SW480 (cell line): ENCODE measurements at places on chromosomes 11 and 22.

GRCh38 chr11:68942095-68942620 is 38.5 kb downstream of the IGHMBP2 start:
- DNase-seq, result no peak

GRCh38 chr11:34784318-34784841 is 131.8 kb downstream of the APIP start:
- DNase-seq, result no peak

DNA sequence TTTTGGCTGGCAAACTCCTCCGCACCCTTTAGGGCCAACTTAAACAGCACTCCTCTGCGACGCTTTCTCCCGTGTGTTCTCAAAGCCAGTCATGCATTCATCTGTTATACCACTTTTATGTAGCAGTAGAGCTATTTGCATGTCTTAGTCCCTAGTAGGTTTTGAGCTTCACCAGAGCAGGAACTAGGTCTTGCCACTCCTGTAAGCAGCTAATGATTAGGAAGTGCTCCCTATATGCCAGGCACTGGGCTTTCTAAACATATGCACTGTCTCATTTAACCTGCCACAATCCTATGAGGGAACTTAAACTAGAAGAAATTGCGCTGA is 180.8 kb downstream of the DBX1 start:
- no peak for DNase-seq

DNA sequence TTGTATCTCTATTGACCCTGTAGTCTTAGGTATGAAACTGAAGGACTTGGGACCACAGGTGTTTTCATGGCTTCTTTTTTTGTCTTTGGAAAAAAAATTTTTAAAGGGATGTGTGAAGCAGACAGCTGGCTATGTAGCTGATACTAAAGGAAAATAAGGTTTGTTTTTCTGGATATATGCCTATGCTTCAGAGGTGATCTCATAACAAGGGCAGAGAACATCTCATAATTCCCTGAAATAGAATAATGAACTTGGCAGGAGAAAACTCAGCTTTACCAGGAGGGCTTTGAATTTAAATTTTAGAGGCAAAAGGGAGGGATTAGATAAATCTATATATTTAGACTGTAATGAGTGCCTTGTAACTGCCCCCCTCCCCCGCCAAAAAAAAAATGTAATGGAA is 714.9 kb downstream of the OPCML start:
- DNase-seq, result no peak

GRCh38 chr11:32012049-32012448 is 78.8 kb upstream of the RCN1 start:
- DNase-seq, result no peak

DNA sequence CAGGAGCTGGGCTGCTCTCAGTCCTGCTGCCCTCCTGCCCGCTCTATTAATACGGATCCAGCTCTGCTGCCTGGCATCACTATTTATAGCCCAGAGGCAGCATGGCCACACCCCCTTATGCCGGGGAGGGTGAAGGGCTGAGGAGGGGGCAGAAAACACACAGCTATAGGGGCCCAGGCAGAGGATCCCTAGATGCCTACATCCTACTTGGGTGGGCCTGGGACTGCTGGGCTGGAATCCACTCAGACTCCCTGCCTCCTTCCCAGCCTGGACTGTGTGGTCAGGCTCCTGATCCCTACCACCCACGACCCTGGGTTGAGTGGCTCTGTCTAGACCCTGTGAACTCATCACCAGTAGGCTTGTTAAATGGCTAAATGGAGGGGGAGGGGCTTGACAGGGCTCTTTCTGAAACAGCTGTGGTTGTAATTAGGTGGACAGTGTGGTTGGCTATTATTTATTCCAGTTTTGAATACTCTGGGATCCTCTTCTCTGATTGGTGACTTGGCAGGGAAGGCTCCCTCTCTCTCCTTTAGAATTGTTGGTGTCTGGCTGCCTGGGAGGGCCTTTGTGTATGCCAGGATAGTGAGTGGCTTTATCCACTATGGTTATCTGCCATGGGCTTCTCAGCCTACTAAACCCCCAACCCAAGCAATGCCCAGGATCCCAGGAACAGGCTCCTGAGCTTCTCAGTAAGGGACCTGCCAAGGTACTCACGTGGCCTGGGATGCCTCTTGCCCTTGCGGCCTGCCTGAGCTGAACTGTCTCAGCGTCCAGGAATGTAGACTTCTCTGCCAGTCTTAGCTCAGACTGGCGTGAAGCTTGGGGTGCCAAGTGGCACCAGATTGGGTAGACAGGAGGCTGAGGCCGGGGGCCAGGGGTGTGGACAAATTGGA is 15.2 kb downstream of the PHLDB1 start:
- DNase-seq, result peak; percentile 90

DNA sequence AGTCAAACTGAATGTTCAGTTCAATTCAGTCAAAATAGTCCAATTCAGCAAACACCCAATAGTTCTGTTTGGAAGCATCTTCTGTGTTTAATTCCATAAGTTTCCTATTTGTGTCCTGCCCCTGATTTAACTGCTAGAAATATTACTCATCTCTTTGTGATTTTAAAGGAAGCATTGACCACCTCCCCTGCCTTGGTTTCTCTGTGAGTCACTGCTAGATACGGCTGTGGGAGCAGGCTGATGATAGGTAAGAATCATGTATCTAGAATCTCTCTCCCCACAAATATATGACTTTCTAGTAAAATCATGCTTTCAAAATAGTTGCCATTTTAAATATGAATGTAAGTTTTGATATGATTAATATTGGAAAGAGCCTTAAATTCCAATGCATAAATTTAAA is 888.5 kb downstream of the NTM start:
- no peak for DNase-seq

- DNase-seq, result no peak
Observed at GRCh38 chr11:87440076-87440770, 402.5 kb downstream of the TMEM135 start.

- DNase-seq, result no peak
Observed at GRCh38 chr11:124738713-124739478, 846 bp upstream of the NRGN start.

- no peak for DNase-seq
Observed at GRCh38 chr11:105696000-105696399, 86.1 kb downstream of the GRIA4 start.

- no peak for DNase-seq
Observed at GRCh38 chr11:1077033-1077416, 2.4 kb downstream of the MUC2 start.

- DNase-seq, result peak; percentile 92
Observed at GRCh38 chr22:46013460-46014416, 36.8 kb upstream of the WNT7B start.

- no peak for DNase-seq
Observed at GRCh38 chr22:47402876-47403525, 640.6 kb downstream of the TBC1D22A start.

DNA sequence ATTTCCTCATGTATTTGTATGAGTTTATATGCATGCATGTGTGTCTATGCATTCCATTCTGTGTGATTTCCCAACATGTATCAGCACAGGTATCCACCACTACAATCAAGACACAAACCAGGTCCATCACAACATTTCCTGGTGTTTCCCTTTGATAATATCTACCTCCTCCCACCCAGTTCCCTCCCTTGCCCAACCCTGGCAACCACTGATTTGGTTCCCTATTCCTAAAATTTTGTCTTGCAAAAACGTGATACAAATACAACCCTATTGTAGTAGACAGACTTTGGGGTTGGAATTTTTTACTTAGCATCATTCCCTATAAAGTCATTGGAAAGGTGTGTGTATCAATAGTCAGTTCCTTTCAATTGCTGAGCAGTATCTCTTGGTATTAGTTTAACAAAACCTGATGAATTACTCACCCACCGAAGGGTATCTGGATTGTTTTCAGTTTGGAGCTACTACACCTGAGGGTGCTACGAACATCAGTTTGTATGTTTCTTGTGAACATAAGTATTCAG is 51.8 kb upstream of the IGLL5 start:
- no peak for DNase-seq

GRCh38 chr11:17719028-17719937 is at the start of gene MYOD1:
TSS of gene MYOD1 (plus strand) at chr11:17719571. CDS start at chr11:17719783, 212 bp downstream.
- no peak for DNase-seq

DNA sequence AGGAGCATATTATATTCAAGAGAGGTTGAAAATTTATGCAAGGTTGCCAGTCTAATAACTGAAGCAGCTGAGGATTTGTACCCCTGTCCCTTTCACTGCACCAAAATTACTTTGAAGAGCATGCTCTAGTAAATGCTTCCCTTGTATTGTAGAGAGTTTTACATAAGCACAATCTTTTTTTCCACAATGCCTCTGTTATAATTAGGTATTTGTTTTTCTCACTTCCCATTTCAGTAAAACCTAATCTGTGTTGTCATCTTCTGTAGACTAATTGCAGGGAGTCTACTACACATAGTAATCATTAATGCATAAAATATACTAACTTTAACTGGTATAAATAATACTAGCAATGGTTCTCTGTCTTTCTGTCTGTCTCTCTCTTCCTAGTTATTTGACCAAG is 718.4 kb upstream of the ANO5 start:
- no peak for DNase-seq

- DNase-seq, result peak; percentile 18
Observed at GRCh38 chr22:38652859-38653258, 3.3 kb downstream of the FAM227A start.

- peak; percentile 91 for DNase-seq
Observed at GRCh38 chr22:35835998-35836691, 118.5 kb downstream of the APOL5 start.

- no peak for DNase-seq
Observed at GRCh38 chr11:8060146-8060719, 20.8 kb upstream of the TUB start.

GRCh38 chr22:46633334-46633890 is 13.2 kb downstream of the GRAMD4 start:
- DNase-seq, result no peak

DNA sequence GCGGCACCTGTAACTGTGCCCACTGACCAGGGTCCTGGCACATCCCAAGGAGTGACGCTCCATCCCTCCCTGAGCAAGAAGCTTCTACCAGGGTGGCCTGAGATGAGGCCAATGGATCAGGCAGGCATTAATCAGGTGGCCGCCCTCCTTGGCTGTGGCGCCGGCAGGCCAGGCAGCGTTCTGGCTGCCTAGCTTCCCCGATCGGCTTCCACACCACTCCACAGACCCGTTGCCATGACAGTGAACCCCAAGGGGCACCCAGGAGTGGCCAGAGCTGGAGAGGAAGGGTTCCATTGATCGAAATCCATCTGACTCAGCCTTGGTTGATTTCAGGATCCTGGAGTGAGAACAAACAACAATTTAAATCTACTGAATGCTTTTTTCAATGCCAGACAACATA is 20.5 kb downstream of the LRRC55 start:
- no peak for DNase-seq

- no peak for DNase-seq
Observed at GRCh38 chr11:76493626-76494539, 49.1 kb downstream of the EMSY start.

GRCh38 chr22:42064629-42065028 is 6.0 kb downstream of the NAGA start:
- DNase-seq, result no peak

GRCh38 chr22:38872831-38873248 is 824 bp upstream of the CBX6 start:
- DNase-seq, result no peak

DNA sequence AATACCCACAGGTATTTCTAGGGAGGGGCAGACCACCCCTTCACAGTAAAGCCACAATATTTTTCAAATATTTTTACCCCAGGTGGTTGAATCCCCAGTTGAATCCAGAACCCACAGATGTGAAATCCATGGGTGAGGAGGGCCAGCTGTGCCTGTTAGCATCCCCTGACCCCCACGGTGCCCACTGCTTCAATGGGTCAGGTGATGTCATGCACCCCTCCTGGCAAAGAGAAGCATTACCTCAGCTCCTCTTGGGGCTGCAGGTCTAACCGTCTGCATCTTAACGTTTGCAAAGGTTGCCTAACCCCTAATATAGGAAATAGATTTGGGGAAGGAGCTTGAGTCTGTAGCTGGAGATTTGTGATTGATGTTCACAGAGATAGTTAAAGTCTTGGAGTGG is 24.7 kb upstream of the IL17RA start:
- DNase-seq, result no peak

DNA sequence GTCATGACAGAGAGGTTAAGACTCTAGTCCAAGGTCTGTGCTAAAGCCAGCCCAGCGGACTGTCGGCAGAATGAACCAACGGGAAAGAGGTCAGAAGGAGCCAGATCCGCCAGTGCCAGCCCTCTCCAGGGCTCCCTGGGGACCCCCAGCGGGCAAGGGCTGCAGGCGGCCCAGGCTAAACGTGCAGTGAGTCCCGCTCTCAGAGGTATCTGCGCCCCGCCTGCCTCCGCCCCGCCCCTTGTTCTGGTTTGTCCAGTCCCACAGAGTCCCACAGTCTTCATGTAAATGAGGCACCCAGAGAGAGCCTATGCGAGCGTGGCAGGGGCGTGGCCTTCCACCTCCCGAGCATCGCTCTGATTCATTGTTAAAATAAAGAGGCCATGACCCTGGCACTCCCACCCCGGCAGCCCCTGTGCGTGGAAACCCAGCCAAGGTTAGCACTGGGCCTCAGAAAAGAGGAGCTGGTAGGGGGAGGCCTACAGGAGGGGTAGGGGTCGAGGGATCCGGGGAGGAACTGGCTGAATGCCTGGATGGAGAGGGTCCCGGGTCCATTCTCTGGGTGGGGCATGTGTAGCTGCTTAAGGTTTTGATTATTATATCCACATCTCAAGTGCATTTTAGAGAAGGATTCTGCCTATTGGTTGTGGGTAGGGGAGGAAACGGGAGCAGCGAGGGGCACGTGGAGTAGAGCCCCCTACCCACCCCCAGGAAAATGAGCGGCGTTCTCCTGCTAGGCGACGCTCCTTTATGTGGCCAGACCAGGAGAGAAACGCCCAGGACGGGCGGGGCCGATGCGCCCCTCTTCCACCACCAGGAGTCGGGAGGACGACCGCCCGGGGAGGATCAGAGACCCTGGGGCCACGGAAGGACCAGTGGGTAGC is at the start of gene TRIOBP:
TSS of gene TRIOBP (plus strand) at position 392 of the 881 bp plus-strand sequence. CDS start 4,318 bp downstream, outside the sequence.
- DNase-seq, result peak; percentile 96

GRCh38 chr11:28461846-28462245 is 353.7 kb downstream of the METTL15 start:
- no peak for DNase-seq

- DNase-seq, result peak; percentile 39
Observed at GRCh38 chr11:118434553-118435289, 1.6 kb upstream of the KMT2A start.

- peak; percentile 93 for DNase-seq
Observed at GRCh38 chr11:118918128-118918685, 7.5 kb downstream of the BCL9L start.

- DNase-seq, result no peak
Observed at GRCh38 chr11:33779849-33780528, 5.7 kb upstream of the FBXO3 start.

- DNase-seq, result no peak
Observed at GRCh38 chr11:4041731-4042391, 52.7 kb upstream of the RRM1 start.

GRCh38 chr22:40216041-40216756 is 38.5 kb downstream of the TNRC6B start:
- DNase-seq, result no peak

DNA sequence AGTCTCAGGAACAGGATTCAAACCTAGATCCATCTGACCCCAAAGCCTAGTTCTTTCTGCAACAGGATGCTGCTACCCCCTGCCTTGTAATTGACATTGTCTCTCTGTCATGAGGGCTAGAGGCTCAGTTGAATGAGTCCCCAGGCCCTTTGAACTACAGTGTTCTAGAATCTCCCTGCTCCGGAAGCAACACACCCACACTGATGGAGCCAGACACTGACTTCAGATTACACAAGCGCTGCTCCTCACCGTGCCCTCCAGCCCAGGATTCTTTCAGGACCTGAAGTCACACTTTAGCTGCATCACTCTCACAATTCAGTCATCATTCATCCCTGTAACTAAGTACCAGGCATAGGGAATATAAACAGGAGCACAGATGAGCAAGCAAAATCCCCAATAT is 69.6 kb downstream of the RAB30 start:
- no peak for DNase-seq

GRCh38 chr11:41897991-41898390 is 438.5 kb upstream of the LRRC4C start:
- no peak for DNase-seq
